ENCODE measurements at places on chromosomes 4 and X.

DNA sequence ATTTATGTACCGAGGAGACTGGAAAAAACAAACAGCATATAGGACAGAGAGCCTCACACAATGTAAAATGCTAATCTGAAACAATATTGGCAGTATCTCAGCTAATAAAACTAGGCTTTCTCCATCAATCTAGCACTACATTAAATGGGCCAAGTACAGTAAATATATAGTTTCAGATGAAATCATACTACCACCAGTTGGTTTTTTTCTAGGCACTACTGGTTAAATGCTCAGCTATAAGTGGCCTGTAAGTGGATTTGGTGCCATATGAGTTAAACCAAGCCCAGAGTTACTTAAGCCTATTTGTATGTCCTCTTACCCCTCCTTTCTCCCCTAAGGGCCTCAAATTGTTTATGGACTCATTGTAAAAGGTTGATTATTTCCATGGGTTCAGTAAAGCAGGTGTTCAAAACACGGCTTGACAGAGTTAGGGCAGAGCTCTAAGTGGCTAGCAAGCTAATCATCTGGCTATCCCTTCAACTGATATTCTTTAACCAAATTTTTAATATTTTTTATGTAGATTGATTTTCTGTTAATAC, 57.5 kb downstream of the FAM13A start:
- DNase-seq = no peak

DNA sequence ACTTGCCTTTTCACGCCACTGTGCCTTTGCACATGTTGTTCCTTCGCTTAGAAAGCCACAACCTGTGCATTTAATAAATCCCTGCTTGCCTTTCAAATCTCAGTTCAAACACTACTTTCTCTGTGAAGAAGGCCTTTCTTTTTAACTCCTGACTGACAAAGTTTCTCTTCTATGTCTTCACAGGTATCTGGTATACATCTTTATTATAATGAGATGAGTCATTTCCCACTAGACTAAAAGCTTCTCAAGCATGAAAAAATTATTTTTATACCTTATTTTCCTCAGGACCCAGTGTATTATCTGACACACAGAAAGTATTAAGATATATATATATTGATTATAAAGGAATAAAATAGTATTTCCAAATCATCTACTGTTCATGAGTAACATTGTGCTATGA, 189.9 kb downstream of the TBCK start:
- no peak for DNase-seq

- peak; percentile 38 for DNase-seq
Observed at GRCh38 chrX:9995855-9996339, 28.7 kb downstream of the CLDN34 start.

- DNase-seq = no peak
Observed at GRCh38 chr4:41146196-41146595, 68.1 kb downstream of the APBB2 start.

GRCh38 chr4:158553364-158553763, 31.7 kb downstream of the RXFP1 start:
- no peak for DNase-seq

GRCh38 chr4:3851881-3852280, 85.7 kb downstream of the ADRA2C start:
- DNase-seq = no peak

GRCh38 chr4:35993606-35994005, 250.7 kb downstream of the ARAP2 start:
- no peak for DNase-seq
